ENCODE measurements at places on chromosomes 2 and 18.
A peak's percentile ranks its signal among the peaks of the same experiment; 100 is the strongest.

DNA sequence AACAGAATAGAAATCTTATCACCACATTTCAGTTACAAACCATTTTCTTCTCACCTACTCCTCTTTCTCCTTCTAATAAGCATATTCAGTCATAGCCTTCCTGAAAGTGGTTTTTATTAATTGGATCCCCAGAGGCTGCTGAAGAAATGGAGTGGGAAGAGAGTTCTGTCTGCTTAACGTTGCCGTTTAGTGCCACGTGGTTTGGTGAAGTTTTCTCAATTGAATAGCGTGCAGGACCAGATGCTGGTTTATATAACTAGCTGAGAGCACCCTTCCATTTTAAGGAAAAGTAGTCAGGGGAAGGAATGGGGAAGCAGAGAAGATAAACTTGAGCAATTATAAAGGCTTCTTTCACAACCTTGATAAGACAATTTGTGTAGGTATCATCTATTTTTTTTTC is 318.7 kb downstream of the PTH2R start:
- DNase-seq: no peak

DNA sequence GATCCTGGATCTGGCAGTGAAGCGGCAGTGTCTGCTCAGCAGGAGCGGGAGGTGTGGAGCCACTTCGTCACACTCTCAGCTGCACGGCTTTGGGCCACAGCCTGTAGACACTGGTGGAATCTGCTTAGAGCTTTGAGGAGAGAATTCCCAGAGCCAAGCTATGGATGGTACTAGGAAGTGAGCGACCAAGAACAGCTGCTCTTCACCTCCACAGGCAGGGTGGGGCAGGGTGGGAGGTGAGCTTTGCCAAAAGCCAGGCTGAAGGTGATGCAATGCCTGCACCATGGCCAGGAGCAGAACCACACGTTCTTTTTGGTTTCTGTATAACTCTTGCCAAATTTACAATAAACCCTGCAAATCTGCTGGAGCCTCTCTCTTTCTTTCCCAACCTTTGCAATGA is 226.1 kb downstream of the ANKRD30B start:
- DNase-seq: no peak

DNA sequence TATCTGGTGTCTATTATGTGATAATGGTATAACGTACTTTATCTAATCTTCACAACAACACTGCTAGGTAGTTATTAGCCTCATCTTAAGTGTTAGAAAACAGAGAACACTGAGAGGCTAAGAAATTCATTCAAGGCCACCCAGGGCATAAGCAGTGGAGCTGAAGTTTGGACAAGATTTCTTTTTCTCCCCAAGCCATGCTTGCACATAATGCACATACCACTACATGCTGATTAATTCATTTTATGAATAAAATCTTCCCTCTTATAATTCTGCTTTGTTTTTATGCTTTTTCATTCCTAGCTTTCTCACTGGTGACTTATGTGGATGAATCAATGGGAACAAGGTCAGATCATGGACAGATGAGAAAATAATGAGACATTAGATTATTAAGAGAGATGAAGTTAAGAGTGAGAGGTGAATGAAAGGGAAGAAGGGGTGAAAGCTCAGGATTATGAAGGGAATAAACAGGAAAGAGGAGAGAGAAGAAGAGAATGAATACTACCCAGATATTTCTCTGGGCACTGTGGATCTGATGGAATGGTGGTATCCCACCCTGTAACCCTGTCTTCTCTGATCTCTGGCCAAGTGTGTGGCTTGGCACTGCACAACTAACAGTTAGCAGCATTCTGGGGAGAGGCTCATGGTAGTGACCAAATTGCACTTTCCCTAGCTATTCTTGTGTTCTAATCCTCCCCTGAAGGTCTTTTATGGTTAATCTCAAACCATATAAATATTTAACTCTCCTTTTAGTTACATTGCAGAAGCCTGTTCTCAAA is 17.7 kb upstream of the GALNT3 start:
- DNase-seq: peak; percentile 60

DNA sequence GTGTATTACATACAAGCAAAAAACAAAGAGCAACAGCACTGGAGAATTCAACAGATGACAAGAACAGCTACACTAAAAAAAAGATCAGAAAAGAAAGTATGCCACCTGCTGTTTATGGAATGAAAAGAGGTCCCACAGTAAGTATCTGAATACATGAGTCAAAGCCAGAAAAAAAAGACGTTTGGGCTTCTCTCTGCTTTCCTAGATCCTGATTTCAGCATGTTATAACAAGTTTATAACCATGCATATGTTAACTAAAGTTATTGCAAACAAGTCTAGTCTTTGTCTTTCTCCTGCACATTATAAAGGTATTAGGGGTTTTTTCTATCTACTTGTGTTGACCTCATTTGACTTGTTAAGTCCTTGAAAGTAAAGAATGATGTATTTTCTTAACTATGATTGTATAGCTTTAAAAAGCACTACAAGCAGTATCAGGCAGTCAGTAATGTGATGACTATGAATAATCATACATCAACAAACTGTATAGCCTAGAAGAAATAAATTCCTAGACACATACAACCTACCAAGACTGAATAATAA is 108.5 kb upstream of the COL5A2 start:
- no peak for DNase-seq

GRCh38 chr2:218028562-218029348 is 26.0 kb upstream of the TNS1 start:
- no peak for DNase-seq

DNA sequence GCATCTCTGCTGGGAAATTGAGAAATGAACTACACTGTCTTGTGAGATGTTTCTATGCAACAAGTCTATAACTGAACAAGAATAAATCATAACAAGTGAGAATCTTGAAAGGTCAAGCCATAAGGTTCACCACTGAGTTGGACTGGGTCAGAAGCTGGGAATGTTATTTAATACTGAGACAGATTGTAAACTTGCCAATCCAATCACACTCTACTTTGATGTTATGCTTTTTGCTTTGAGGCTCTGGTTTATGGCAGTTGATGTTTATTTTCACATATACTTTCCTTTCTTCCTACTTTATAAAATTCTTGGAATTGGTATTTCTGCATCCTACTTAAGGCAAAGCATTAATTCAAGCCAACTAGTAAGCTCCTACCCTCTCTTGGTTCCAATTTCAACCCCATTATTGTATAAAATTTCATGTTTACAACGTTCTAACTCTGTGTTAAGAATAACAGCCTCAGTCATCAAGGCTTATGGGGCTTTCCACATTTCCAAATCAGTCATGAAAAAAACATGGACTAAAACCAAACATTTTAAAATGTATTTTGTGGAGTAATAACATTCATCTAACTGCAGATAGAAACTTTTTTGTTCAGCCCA is 533.4 kb downstream of the NYAP2 start:
- no peak for DNase-seq

GRCh38 chr2:101987832-101988231 is 3.9 kb upstream of the IL1R2 start:
- DNase-seq: no peak

DNA sequence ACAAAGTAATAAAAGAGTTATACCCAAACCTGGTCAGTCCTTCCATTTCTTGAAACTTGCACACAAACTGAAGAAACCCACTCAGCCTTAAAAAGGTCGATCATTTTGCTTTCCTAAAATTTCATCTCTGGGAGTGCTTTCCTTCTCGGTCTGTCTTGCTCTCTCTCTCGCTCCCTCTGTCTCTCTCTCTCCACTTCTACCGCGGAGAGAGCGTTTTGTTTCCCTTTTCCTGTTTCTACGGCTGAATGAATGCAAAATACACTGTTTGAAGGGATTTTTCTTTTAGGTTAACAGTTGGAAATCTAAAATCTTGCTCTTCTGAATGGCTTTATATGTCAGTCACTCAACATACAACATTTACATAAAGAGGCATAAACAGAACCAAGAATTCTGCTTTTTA is 424.2 kb downstream of the TGIF1 start:
- no peak for DNase-seq

DNA sequence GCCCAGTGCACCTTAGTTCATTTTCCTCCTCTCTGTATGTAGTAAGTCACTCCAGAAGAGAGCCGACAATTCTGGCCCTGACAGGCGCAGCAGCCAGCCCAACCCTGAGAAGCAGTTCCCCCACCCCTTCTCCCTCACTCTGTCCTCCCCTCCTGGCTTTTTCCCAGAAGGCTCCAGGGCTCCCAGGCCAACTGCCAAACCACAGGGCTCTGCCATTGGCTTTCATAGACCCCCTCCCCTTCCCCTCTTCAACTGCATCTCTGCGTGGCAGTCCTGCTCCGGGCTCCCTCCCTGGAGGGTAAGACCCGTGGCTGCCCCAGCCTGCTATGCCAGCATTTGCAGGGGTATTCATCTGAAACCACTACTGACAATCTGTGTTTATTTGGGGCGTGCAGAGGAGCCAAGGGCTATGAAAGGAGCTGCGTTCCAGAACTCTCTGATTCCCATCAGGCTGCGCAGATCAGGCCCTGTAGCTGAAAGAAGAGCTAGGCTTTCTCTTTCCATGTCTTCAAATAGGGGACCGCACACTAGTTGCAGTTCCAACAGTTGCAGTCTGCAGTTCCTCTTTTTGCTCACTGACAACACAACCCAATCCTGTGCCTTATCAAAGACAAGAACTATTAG is 388.6 kb upstream of the TNP1 start:
- DNase-seq: peak; percentile 95

DNA sequence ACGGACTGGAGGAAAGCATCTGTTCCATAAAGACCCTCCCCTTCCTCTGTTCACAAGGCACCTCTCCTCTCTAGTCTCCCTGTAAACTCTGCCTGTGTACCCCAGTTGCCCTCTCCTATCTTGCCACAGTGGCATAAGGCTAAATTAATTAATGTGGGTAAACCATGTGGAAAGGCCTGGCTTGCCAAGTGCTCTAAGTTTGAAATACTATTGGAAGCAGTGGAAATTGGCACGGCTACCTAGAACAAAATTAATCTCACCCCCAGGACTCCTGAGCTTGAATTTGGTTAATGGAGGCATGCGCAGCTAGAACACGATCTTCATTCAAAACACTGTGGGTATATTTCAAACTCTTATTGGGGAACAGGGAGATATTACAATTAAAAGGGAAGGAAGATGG is 19.2 kb upstream of the SLC14A2 start:
- no peak for DNase-seq

GRCh38 chr2:25294573-25295462 is 46.9 kb downstream of the DNMT3A start:
- peak; percentile 82 for DNase-seq

- peak; percentile 29 for DNase-seq
Observed at GRCh38 chr18:55908901-55909366, 320.9 kb upstream of the TCF4 start.

- no peak for DNase-seq
Observed at GRCh38 chr2:31467426-31467825, 52.9 kb upstream of the XDH start.

Measured in femur (tissue), 1 donor.